ENCODE measurements at places on chromosomes 13 and 19. TPM values are rescaled to one million over a fixed set of nuclear protein-coding genes. Genes with fewer than 3 reads are reported as not detected.

GRCh38 chr19:49413348-49413747 is 9.9 kb downstream of the PTH2 start:
- no peaks in the 10 kb centered on the region for H3K36me3 ChIP-seq
- H3K27me3 ChIP-seq = peaks cover 15% of the 10 kb centered on the region
- no peaks in the 10 kb centered on the region for H3K4me1 ChIP-seq
- DNase-seq = no peak

- no peak overlapping the region for H3K4me3 ChIP-seq
- H3K36me3 ChIP-seq = no peaks in the 10 kb centered on the region
- no peak for DNase-seq
- H3K27ac ChIP-seq = peak overlapping the region; percentile 7
- no peaks in the 10 kb centered on the region for H3K27me3 ChIP-seq
Observed at GRCh38 chr19:51391073-51391611, 751 bp upstream of the C19orf84 start.

DNA sequence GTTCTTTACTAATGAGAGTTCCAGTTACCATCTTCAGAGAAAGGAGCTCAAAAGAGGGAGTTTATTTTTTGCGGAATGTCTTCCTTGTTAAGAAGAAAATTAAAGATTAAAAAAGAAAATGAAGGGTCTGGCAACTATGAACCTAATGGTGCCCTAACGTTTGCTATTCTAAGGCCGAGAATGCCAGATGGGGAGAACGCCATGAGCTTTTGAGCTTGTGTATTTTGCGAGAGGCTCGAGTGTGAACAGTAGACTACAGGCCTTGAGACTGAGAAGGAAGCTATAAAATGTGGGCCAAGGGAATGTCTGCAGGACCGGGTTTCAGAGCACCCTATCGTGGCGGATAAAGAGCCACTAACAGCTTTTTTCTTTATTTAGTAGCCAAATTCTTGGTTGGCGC is 6.7 kb downstream of the FGF14 start:
- peaks cover 13% of the 10 kb centered on the region for H3K4me1 ChIP-seq
- DNase-seq = no peak
- H3K36me3 ChIP-seq = no peaks in the 10 kb centered on the region

- H3K27ac ChIP-seq = no peak overlapping the region
- DNase-seq = no peak
- H3K27me3 ChIP-seq = peaks cover 59% of the 10 kb centered on the region
- no peaks in the 10 kb centered on the region for H3K36me3 ChIP-seq
- H3K4me3 ChIP-seq = no peak overlapping the region
Observed at GRCh38 chr13:24122569-24122968, 38.0 kb upstream of the SPATA13 start.

- DNase-seq = peak; percentile 38
- H3K27ac ChIP-seq = peak overlapping the region; percentile 82
- peaks cover 32% of the 10 kb centered on the region for H3K36me3 ChIP-seq
- peaks cover 44% of the 10 kb centered on the region for H3K4me1 ChIP-seq
Observed at GRCh38 chr13:113207890-113208420, 514 bp downstream of the PCID2 start.

DNA sequence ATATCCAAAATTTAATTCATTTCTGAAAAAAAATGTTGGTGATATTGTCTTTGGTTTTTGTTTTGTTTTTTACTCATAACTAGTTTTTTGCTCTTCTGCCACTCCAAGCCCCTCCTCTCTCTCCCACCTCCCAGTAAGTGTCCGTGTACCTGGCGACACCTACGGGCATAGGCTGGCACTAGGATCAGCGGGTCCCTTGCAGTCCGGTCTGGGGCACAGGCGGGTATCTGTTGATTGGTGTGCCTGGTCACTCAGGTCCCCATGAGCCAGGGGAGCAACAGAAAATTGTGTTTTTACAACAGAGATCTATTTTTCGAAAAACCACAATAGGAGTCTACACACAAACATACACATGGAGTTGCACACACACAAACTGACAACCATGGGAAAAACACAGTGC is 104.8 kb downstream of the ZIC5 start:
- H3K36me3 ChIP-seq = no peaks in the 10 kb centered on the region
- no peaks in the 10 kb centered on the region for H3K27me3 ChIP-seq
- H3K4me3 ChIP-seq = no peak overlapping the region
- H3K27ac ChIP-seq = no peak overlapping the region

- H3K36me3 ChIP-seq = no peaks in the 10 kb centered on the region
- DNase-seq = no peak
- no peaks in the 10 kb centered on the region for H3K27me3 ChIP-seq
- no peak overlapping the region for H3K4me3 ChIP-seq
Observed at GRCh38 chr13:113938716-113939115, 35.2 kb downstream of the C13orf46 start.

GRCh38 chr19:30212574-30212973 is 159.6 kb upstream of the ZNF536 start:
- no peak for DNase-seq
- H3K36me3 ChIP-seq = no peaks in the 10 kb centered on the region
- H3K4me1 ChIP-seq = no peaks in the 10 kb centered on the region
- no peaks in the 10 kb centered on the region for H3K27me3 ChIP-seq
- H3K4me3 ChIP-seq = no peak overlapping the region
- H3K27ac ChIP-seq = no peak overlapping the region

GRCh38 chr13:54226876-54227275 is 1198.3 kb downstream of the OLFM4 start:
- no peaks in the 10 kb centered on the region for H3K36me3 ChIP-seq
- H3K27ac ChIP-seq = no peak overlapping the region

- peaks cover 6% of the 10 kb centered on the region for H3K4me1 ChIP-seq
- H3K4me3 ChIP-seq = no peak overlapping the region
- H3K36me3 ChIP-seq = no peaks in the 10 kb centered on the region
Observed at GRCh38 chr19:35407619-35408018, 36.8 kb downstream of the GPR42 start.

DNA sequence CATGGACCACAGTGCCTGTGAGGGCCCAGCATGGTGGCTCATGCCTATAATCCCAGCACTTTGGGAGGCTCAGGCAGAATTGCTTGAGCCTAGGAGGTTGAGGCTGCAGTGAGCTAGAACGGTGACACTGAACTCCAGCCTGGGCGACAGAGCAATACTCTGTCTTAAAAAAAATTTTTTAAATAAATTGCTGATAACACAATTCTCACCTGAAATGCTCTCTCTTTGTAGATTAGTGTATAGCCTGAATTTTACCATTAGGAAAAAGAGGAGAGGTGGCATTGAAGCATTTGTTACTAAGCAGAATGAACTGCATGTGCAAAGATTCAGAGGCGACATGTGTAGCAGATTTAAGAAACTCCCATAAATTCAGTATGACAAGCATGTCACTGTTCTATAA is 29.1 kb upstream of the MAP3K10 start:
- no peak overlapping the region for H3K27ac ChIP-seq
- DNase-seq = no peak
- peaks cover 5% of the 10 kb centered on the region for H3K4me1 ChIP-seq
- no peak overlapping the region for H3K4me3 ChIP-seq

- peak; percentile 30 for DNase-seq
- no peaks in the 10 kb centered on the region for H3K4me1 ChIP-seq
- H3K36me3 ChIP-seq = no peaks in the 10 kb centered on the region
- peaks cover 38% of the 10 kb centered on the region for H3K27me3 ChIP-seq
- H3K27ac ChIP-seq = no peak overlapping the region
- no peak overlapping the region for H3K4me3 ChIP-seq
Observed at GRCh38 chr13:46184277-46184699, 2.3 kb upstream of the LCP1 start.

DNA sequence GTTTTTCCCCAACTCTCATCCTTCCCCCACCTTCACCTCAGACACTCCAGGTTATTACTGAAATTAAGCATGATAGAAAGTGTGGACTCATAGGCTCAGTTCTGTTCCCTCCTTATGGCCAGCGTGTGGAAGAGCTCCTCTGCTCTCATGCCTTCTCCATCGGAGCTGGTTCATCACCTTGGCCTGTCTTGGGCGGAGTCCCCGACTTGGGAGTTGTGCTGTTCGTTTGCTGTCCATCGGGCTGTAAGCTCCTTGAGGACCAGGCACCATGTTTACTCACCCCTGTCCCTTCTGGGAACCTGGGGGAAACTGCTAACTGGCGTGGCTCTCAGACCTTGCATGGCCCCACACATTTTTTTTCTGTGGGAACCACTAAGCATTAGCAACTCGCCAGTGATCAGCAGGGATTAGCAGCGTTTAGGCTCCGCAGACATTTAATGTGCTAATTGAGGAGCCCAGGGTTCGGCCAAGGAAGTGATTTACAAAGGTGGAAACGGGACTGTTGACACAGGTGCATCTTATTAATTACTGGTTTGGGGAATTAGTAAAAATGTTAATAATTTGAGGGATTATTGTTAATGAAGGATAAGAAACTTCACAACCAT is 123.8 kb downstream of the TM9SF2 start:
- DNase-seq = no peak
- H3K27ac ChIP-seq = no peak overlapping the region
- peaks cover 17% of the 10 kb centered on the region for H3K4me1 ChIP-seq
- H3K27me3 ChIP-seq = no peaks in the 10 kb centered on the region

GRCh38 chr13:66795636-66796035 is 434.5 kb downstream of the PCDH9 start:
- H3K27me3 ChIP-seq = no peaks in the 10 kb centered on the region
- H3K4me1 ChIP-seq = peaks cover 6% of the 10 kb centered on the region
- DNase-seq = no peak
- H3K36me3 ChIP-seq = no peaks in the 10 kb centered on the region
- no peak overlapping the region for H3K4me3 ChIP-seq

- peaks cover 22% of the 10 kb centered on the region for H3K36me3 ChIP-seq
- no peak for DNase-seq
- H3K27me3 ChIP-seq = no peaks in the 10 kb centered on the region
- H3K4me3 ChIP-seq = no peak overlapping the region
- H3K27ac ChIP-seq = no peak overlapping the region
- H3K4me1 ChIP-seq = no peaks in the 10 kb centered on the region
Observed at GRCh38 chr19:42368360-42368759, 21.7 kb downstream of the CNFN start.

GRCh38 chr13:30051531-30052060 is 201.2 kb upstream of the UBL3 start:
- H3K4me1 ChIP-seq = peaks cover 7% of the 10 kb centered on the region
- no peak for DNase-seq
- H3K36me3 ChIP-seq = no peaks in the 10 kb centered on the region
- H3K27ac ChIP-seq = no peak overlapping the region
- no peaks in the 10 kb centered on the region for H3K27me3 ChIP-seq

- H3K4me3 ChIP-seq = no peak overlapping the region
- peaks cover 10% of the 10 kb centered on the region for H3K27me3 ChIP-seq
Observed at GRCh38 chr13:110937511-110938285, 22.8 kb upstream of the ANKRD10 start.

GRCh38 chr13:41658057-41658661 is 200.8 kb downstream of the RGCC start:
- no peak overlapping the region for H3K4me3 ChIP-seq
- DNase-seq = peak; percentile 61
- H3K36me3 ChIP-seq = peaks cover 5% of the 10 kb centered on the region
- no peak overlapping the region for H3K27ac ChIP-seq
- H3K27me3 ChIP-seq = no peaks in the 10 kb centered on the region

DNA sequence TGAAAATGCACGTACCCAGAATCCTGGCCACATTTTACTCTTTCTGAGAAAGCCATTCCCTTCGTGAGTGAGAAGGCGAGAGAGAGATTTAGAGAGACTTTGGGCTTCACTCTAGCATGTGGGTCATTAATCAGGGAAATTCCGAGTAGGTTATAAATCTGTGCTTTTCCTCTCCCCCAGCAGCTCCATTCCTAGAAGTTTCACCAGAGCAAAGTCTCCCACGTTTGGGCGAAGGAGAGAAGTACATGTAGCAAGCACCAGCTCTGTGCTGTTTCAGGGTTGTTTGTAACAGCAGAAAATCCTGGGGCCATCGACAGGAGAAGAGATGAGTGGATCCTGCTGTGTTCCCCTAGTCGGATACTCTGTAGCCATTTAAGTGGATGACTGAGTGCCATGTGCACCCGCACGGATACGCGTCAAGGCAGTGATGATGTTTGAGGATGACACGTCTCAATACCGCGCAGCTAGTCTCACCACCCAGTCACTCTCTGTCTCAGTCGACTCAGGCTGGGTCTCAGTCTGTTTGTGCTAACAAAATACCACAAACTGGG is 131.8 kb upstream of the PEG3 start:
- no peak overlapping the region for H3K27ac ChIP-seq
- H3K4me1 ChIP-seq = no peaks in the 10 kb centered on the region
- DNase-seq = no peak
- H3K27me3 ChIP-seq = no peaks in the 10 kb centered on the region

DNA sequence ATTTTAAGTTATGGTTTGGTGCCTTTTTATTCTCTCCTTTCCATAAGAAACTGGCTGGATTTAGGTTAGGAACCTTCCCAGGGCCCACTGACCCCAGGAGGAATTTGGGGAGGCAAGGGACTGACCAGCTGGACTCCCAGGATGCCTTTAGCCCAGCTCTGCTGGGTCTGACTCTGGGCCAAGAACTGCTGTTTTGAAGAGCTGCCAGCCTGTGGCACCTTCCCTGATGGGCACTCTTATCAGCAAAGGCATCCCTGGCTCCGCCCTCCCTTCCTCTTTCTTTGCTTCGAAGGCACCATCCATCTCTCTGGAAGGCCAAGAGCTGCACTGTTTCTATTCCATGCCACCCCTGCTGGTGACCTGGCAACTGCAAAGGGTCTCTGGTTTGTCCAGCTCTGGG is 174.7 kb downstream of the POU4F1 start:
- no peak for DNase-seq
- H3K36me3 ChIP-seq = no peaks in the 10 kb centered on the region
- H3K27ac ChIP-seq = no peak overlapping the region
- H3K4me1 ChIP-seq = no peaks in the 10 kb centered on the region
- peaks cover 9% of the 10 kb centered on the region for H3K27me3 ChIP-seq

- H3K36me3 ChIP-seq = no peaks in the 10 kb centered on the region
- peak; percentile 62 for DNase-seq
- H3K27me3 ChIP-seq = peaks cover 11% of the 10 kb centered on the region
Observed at GRCh38 chr19:56333506-56333905, 18.9 kb upstream of the ZSCAN5A start.

DNA sequence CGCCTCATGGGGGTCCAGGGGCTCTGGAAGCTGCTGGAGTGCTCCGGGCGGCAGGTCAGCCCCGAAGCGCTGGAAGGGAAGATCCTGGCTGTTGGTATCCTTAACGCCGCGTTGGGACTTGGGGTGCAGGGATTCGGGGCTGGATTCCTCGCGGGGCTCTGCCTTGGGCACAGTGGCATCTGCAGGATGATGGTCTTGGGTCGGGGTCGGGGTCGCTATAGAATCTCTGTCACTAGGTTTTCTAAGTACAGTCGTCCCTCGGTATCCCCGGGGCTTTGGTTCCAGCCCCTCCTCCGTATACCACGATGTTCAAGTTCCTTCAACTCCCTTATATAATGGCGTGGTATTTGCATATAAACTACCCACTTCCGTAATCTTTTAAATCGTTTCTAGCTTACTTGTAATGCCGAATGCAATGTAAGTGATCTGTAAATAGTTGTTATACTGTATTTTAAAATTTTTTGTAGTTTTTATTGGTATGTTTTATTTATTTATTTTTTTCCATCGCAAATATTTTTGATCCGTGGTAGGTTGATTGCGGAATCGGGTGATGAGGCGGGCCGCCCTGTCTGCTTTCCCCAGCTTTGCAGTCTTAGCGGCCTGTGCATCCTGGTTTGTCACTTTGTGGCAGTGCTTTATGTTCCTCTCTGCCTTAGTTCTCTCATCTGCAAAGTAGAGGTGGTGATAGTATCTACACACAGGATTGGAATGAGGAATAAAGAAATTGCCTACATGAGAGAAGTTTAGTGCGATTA is 606 bp downstream of the ERCC5 start:
- peaks cover 22% of the 10 kb centered on the region for H3K4me1 ChIP-seq
- peak overlapping the region; percentile 83 for H3K4me3 ChIP-seq
- H3K36me3 ChIP-seq = peaks cover 16% of the 10 kb centered on the region
- peak overlapping the region; percentile 90 for H3K27ac ChIP-seq

RNF225 gene
- total RNA-seq = 0.98 TPM

PSG1 gene
- not detected for total RNA-seq

BEST2 gene
- 0.70 TPM for total RNA-seq

NLRP7 gene
- not detected for total RNA-seq

ZSCAN18 gene
- total RNA-seq = not detected

C19orf73 gene
- 3.2 TPM for total RNA-seq

ZNF253 gene
- total RNA-seq = 1.4 TPM

GIPC3 gene
- not detected for total RNA-seq

IRGC gene
- not detected for total RNA-seq

ZNF83 gene
- 102 TPM for total RNA-seq
